Gastrocnemius medialis (tissue), 4 donors: ENCODE measurements at places on chromosomes 4 and X.
A peak's percentile ranks its signal among the peaks of the same experiment; 100 is the strongest.

DNA sequence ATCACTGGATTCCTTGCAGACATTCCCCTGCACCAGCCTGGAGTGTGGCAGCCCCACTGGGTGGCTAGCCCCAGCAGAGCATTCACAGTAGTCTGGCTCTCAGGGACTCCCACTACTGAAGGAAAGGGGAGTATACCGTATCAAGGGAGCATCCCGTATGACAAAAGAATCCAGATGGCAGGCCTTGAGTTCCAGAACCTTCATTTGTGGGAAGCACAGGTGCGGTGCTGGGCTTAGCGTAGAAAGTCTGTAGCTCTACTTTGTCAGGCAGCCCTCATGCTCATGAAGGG, 79.6 kb downstream of the CENPC start:
- no peak for DNase-seq

DNA sequence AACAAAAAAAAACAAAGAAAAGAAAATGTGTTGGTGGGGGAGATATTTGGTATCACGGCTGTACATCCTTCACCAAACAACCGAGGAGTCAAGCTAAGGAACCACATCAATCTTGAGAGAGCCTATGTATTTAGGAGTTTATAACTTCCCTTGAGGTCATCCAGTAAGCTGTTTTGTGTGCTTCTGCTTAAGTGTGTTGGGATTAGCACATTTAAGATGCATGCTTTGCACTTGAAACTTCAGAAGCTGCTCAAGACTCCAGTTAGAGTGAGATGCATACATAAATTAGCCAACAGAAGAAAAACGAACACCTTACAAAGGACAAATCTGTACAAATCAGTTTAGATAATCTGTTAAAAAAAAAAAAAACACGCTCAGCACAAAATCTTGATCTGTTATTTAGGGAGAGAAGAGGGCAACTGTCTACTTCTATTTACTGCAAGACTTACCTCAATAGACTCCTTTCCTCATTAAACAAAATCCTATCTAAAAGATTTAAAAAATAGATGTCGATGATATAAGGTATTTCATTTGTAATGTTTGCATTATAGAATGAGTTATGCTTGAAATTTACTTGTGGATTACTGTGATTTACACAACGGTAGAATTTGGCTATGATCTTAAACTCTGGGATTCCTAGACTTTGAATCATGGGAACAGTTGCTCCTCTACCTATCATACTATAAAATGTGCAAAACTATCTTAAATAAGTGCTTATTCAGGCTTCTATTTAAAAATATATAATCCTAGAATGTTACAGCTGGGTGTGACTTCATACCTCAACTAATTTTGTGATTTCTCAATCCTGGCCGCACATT, 53.8 kb upstream of the NAP1L5 start:
- no peak for DNase-seq

DNA sequence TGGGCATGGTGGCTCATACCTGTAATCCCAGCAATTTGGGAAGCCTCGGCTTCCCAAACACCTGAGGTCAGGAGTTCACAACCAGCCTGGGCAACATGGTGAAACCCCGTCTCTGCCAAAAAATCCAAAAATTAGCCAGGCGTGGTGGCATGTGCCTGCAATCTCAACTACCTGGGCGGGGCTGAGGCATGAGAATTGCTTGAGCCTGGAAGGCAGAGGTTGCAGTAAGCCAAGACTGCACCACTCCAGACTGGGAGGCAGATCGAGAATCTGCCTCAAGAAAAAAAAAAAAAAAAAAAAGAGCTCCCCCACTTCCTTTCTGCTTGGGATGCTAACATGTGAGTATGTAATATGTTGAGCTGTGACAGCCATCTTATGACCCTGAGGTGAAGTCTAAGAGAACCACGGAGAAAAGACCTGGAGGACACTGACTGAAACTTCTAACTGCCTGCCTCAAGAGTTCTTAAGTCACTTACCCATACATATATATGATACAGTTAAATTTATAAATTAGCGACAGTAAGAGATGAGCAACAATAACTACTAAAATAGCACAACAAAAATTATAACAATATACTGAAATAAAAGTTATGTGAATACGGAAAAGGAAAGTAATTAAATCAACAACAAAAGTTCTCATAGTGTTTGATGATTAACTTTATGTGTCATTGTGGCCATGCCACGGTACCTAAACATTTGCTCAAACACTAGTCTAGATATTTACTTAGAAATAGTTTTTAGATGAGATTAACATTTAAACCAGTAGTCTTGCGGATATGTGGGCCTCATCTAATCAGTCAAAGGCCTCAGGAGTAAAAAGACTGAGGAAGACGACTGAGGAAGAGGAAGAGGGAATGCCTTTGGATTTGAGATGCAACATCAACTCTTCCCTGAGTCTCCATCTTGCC, 178.3 kb downstream of the OPHN1 start:
- no peak for DNase-seq

- peak; percentile 71 for DNase-seq
Observed at GRCh38 chr4:145797278-145797677, 117.3 kb downstream of the C4orf51 start.

DNA sequence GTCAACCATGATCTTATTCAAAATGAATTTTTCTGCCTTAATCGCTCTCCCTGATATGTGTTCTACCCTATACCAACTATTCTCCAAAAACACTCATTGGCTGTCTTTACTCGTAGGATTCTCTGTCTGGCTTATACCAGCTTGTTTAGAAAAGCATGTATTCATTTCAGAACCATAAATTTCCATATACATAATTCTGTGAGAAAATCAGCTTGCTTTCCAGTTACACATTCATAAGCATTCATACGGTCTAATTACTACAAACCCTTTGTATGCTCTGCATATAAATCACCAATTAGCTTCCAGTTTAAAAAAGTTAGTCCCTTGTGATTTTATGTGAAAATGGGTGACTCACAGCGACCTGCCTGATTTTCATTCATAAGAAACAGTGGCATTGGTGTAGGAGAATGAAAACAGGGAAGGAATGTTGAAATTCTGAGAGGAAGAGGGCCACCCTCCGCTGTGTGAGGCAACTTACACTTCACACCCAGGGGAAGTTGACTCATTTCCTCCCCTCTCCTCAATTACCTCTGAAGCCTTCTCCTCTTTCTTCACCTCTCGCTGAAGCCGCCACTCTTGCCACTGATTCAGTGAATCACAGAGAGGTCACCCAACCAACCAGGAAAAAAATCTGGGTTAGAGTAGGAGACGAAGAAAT, 63.3 kb downstream of the MEPE start:
- no peak for DNase-seq

- no peak for DNase-seq
Observed at GRCh38 chr4:127843704-127844600, 36.7 kb upstream of the PLK4 start.

DNA sequence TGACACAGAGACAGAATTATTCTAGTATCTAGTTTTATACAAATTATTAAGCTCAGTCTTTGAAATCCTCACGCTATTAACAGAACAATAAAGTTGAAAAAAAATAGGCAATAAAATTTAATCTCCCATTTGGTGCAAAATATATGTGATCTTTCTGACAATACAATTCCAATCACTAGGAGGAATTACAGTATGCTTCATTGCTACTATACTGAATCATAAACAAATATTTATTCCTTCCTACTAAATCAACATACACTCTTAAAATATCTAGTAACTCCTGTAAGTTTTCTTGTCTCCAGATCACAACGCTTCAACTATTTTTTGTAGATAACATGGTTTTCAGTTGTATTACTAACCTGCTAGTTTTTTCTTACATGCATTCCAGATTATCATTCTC, 45.7 kb downstream of the KLHL8 start:
- DNase-seq, result no peak

- DNase-seq, result peak; percentile 43
Observed at GRCh38 chr4:168710353-168710946, 213.6 kb downstream of the PALLD start.

GRCh38 chr4:148094149-148094548, 348.1 kb downstream of the NR3C2 start:
- no peak for DNase-seq

- no peak for DNase-seq
Observed at GRCh38 chr4:139761461-139761860, 95.8 kb downstream of the MGST2 start.

- no peak for DNase-seq
Observed at GRCh38 chrX:142637206-142637605, 388.5 kb upstream of the SPANXN4 start.

- no peak for DNase-seq
Observed at GRCh38 chrX:115339441-115340025, 50.0 kb downstream of the LUZP4 start.

GRCh38 chr4:103853627-103854026, 133.8 kb upstream of the TACR3 start:
- DNase-seq, result no peak

GRCh38 chr4:72820107-72820506, 249.4 kb downstream of the COX18 start:
- no peak for DNase-seq

- no peak for DNase-seq
Observed at GRCh38 chrX:131058136-131058868, at the start of gene ARHGAP36. Gene ARHGAP36, plus strand, starts transcription at chrX:131058346. Its CDS starts 23,320 bp downstream, at chrX:131081666.

- no peak for DNase-seq
Observed at GRCh38 chr4:173119818-173120217, 48.8 kb upstream of the GALNT7 start.

DNA sequence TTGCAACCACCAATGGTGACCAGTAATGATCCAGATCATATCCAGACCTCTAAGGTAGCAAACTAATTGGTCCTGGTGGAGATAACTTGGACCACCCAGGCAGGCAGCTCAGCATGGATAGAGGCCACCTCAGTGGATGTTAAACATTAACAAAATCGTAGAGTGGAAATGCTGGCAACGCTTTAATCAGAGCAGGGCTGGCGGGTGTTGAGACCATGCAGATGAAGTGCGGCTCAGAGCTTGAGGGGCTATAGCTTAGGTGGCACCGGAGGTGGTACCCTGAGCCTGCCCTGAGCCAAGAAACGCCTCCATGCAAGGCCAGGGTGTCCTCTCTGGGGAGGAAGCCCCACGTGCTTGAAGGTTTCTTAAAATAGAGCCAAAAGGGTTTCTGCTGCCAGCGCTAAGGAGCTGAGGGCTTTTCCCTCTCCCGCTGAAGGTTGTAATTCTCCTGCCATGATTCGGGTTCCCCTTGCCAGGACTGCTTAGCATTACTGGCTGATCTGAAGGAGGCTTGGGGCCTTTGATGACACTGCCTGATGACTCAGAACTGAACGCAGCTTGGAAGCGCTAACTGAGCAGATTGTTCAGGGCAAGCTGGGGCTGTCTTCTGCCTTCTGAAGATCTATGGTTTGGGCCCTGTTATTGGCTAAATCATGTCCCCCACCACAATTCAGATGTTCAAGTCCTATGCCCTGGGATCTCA, 177.8 kb upstream of the ATP6AP2 start:
- DNase-seq, result peak; percentile 63

DNA sequence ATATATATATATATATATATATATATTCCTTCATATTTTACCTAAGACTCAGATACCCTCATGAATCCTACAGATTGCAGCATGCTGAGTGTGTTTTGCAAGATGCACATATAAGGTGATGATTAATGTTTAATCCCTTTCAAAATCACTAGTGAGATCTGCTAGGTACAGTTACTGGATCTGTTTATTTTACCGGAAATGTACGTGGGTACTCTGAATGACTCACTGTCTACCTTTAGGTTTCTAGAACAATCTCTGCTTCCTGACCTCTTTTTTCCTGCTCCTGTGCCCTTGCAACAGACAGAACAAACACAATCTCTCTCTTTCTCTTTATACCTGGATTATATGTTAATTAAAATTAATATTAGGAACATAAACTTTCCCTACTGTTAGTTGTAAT, 379.6 kb downstream of the FAM133A start:
- DNase-seq, result no peak

- no peak for DNase-seq
Observed at GRCh38 chr4:57053508-57053907, 56.7 kb downstream of the IGFBP7 start.

- no peak for DNase-seq
Observed at GRCh38 chr4:23909671-23910070, 19.8 kb upstream of the PPARGC1A start.

DNA sequence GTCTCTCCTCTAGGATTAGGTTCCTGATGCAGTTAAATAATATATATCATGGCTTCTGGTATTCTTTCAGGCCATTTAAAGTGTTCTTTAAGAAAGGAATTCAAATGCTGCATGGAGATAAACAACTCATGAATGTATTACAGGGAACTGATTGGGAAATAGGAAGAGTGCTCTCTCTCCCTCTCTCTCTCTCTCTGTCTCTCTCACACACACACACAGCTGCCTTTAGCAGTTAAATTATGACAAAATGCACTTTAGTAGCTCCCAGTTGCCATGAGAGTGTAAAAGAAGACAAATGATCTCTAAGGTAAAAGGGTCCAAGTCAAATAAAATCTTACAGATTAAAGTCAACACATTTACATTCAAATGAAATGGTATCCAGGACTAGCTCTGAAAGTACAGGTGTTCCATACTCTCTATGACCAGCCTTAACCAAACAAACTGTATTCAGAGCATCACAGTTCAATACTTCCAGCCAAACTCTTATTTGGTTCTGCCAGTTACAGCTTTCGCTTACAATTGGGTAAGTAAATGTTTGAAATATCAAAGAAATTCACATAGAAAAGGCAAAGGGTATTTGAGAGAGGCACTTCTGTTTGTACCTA, 94.7 kb upstream of the CXXC4 start:
- no peak for DNase-seq

- no peak for DNase-seq
Observed at GRCh38 chr4:101221294-101221693, 126.0 kb downstream of the PPP3CA start.

GRCh38 chr4:127327491-127327890, 305.3 kb upstream of the INTU start:
- DNase-seq, result no peak

DNA sequence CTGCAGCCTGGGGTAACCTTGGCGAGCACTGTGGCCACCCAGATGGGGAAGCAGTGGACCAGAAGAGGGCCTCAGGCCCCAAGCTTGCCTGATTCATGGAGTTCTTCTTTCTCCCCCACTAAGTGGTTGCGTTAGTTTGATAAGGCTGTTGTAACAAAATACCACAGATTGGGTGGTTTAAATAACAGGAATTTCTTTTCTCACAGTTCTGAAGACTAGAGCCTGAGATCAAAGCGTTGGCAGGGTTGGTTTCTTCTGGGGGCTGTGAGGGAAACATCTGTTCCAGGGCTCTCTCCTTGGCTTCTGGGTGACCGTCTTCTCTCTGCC, 105.7 kb upstream of the GATB start:
- no peak for DNase-seq

GRCh38 chr4:16225167-16225862, 956 bp downstream of the TAPT1 start:
- no peak for DNase-seq
